ENCODE measurements at places on chromosomes 2 and 18.

DNA sequence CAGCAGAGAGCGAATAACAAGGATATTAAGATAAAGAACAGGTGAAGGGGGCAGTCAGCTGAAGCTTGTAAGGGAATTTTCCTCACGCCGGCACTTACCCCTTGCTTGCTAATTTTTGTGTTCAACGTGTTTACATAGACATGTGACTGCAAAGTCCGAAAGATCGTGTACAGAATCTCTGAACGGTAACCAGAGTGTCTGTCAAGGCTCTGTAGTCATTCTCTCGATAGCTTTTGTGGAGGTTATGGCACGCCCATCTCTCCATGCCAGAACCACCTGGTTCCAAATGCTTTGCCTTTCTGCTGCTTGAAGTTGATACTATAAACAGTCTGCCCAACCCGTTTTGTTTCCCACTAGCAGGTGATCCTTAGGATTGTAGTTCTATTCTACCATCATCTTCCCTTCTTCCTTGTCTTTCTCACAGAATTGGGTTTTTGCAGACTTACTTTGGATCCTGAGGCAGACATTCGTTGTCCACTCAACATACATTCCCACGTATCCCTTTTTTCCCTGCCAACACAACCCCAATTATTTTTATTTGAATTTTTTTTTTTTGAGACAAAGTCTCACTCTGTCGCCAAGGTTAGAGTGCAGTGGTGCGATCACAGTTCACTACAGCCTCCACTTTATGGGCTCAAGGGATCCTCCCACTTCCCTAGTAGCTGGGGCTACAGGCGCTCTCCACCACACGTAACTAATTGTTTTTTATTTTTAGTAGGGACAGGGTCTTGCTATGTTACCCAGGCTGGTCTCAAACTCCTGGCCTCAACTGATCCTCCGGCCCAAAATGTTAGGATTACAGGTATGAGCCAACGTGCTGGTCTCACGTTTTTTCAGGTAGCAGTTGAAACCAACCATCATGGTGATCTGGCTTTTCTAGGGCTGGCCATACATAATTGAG is 1.3 kb upstream of the USP34 start:
- DNase-seq = no peak

GRCh38 chr2:167471734-167472133 is 583.5 kb downstream of the XIRP2 start:
- DNase-seq = no peak

DNA sequence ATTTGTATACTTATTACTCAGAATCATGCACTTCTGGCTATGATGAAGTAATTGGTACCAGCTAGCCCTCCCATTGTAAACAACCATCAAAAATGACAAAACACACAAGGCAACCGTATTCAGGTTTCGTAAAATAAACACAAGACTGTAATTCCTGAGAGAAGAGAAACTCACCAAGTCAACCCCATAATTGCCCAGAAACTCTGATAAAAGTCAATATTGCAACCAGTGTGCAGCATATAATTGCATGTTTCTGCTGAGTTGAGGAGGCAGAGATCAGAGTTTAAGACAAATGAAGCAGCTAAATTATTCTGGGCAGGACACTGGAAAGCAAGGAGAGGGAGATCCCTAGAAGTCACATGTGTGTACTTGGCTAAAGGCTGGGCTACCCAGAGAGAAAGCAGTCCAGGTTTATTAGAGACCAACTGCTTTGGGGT is 90.3 kb downstream of the ROCK2 start:
- DNase-seq = no peak

- no peak for DNase-seq
Measured at GRCh38 chr2:202589582-202589949, 45.2 kb upstream of the FAM117B start.

GRCh38 chr2:128786741-128787478 is 468.2 kb upstream of the HS6ST1 start:
- no peak for DNase-seq

- no peak for DNase-seq
Measured at GRCh38 chr2:198052741-198053140, 248.3 kb downstream of the PLCL1 start.

GRCh38 chr18:67432806-67433205 is 83.7 kb downstream of the DSEL start:
- DNase-seq = no peak

DNA sequence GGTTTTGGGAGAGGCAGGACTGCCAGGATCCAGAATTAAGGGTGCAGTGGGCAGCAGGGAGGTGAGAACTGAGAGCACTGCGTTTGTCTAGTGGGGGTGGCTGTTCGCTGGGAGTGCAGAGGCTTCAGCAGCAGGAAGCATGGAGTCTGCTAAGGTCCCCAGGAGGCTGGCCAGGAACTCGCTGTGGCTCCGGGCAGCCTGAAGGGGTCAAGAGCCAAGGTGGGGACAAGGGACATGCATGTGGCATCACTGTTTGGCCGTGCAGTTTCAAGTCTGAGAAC is 43.2 kb upstream of the SEMA4C start:
- DNase-seq = no peak

All from NCI-H1048 (cell line).